ENCODE measurements at places on chromosomes 7 and 10.

- no peak for DNase-seq
These were observed 233.8 kb upstream of the NEBL start for GRCh38 chr10:21130683-21131442.

DNA sequence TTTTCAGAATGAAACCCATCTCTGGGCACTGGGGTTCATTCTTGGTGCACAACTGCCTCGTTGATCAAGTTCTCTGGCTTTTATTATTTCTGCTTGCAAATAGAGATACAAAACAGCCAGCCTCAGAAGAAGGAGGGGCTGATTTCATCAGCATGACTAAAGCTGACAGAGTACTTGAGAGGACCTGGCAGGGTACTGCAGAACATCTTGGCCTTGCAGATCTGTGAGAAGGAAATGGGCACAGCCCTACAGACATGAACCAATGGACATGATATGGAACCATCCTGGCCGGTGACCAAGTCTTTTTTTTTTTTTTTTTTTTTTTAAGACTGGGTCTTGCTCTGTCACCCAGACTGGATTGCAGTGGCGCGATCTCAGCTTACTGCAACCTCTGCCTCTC is 240.6 kb downstream of the VTI1A start:
- no peak for DNase-seq

GRCh38 chr10:116960066-116960776 is 44.8 kb downstream of the SHTN1 start:
- no peak for DNase-seq

- no peak for DNase-seq
These were observed 7.1 kb downstream of the FGFR2 start for GRCh38 chr10:121591186-121591585.

DNA sequence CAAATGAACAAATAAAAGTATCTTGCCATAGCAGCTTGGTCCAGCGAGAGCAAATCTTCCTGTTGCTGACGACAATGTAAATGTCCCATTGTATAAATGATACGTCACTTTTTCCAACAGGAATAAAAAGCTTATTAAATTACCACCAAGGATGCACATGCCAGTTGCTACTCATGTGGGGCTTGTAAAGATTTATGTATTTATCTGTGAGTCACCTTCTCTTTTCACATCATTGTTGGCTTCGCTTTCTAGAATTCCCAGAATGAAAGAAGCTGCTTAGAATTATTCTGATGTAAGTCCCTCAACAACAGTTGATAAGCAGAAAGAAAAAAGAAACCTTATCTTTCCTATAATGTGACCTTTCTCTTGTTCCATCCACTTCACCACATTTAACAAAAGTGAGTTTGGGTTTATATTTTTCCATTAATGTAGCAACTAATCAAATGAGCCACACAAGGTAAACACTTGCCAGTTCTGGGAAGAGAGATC is 22.4 kb downstream of the DNAJC12 start:
- DNase-seq, result peak; percentile 26

- DNase-seq, result no peak
These were observed 183.6 kb downstream of the TAX1BP1 start for GRCh38 chr7:27923642-27923980.

- peak; percentile 75 for DNase-seq
These were observed 566.8 kb downstream of the SDK1 start for GRCh38 chr7:3867863-3868262.

DNA sequence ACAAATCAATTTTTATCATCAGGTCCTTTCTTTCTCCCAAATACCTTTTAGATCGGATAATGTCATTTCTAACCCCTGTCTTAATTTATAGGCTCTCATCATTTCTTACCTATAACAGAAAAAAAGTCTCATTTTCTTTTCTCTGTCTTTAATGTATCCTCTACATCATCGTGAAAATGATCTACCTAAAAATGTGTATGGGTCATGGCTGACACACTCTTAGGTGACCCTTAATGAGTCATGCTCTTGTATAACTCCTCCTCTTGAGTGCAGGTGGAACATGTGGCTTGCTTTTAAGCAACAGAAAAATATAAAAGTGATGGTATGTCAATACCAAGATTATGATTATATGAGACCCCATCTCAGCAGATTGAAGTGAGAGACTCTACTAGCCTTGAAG is 139.4 kb downstream of the SEMA3C start:
- no peak for DNase-seq

GRCh38 chr10:8874972-8875371 is 820.5 kb downstream of the GATA3 start:
- no peak for DNase-seq

DNA sequence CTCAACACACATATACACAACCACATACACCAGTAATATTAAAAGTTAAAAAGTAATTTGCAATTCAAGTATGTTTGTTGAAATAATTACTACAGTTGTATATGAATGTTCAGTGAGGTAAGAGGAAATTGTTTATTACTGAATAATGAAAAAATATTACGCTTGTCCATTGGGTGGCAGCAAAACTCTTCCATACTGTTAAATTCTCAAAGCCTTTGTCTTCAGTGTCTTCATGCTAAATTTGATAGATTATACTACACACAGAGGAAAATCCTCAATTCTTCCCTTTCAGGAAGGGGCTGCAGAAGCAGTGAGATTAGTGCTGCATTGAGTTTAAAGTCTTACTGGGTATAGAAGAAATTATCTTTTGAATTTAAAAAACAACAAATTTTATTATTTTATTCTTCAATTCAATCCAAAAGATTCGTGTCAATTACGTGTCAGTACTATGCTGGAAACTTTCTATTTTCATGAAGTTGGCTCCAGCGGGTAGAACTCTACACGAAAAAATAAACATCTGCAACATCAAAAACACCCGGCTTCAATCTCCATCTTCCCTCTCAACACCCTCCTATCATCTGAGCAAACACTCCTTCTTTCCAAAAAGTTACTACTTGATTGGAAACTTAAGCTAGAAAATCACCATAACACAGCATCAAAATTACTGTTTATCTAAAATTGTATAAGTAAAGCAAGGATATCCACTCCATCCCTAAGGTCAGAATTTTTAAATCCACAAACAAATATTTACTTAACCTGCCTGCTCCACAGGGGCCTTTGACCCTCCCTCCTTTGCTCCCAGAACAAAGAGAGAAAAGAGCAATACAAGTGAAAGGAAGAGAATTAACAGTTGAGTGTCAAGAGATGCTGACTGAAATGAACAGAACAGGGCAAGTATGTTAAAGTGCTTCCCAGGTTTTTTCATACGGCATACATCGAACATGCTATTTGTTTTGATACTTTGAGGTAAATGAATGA is 37.0 kb upstream of the TES start:
- DNase-seq, result peak; percentile 75

DNA sequence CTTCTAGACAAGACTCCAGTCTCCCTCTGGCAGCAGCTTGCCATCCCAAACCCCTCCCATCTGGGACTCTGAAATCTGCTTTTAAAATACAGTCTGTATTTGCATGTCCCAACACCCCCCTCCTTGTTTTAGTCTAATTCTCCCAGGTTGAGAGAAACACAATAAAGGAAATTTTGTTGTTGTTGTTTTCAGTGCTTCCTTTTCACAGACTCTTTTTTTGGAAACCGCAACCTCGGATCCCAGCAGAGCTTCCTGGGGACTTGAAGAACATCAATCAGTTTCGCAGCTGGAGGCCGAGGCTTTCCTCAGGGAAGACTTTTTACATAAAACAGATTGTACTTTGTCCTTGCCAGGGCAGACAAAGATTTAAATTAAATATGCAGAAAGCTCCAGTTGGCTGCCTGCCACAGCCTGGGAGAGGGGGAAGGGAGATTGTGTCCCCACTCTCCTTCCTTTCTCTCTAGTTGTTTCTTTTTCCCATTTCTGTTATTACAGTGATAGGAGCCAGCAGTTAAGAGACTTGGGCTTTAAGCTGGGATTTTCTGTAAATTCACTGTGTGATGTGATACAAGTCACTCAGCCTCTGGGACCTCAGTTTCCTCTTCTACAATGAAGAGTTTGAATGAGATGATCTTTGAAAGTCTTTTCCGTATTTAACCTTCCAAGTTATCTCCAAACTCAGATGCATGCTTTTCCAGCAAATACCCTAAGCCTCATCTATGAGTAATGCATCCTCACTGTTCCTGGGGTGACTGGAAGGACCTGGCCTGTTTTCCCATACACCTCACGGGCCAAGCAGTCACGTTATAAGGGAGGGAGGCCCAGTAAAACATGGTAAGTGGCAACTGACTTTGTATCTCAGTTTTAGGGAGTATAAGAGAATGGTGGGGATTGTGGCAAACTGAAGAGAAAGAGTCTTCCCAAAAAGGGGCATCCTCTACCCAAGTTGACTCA is 192.3 kb downstream of the REEP3 start:
- DNase-seq, result peak; percentile 20

- DNase-seq, result peak; percentile 38
These were observed 25.8 kb upstream of the SH2B2 start for GRCh38 chr7:102260856-102261255.

DNA sequence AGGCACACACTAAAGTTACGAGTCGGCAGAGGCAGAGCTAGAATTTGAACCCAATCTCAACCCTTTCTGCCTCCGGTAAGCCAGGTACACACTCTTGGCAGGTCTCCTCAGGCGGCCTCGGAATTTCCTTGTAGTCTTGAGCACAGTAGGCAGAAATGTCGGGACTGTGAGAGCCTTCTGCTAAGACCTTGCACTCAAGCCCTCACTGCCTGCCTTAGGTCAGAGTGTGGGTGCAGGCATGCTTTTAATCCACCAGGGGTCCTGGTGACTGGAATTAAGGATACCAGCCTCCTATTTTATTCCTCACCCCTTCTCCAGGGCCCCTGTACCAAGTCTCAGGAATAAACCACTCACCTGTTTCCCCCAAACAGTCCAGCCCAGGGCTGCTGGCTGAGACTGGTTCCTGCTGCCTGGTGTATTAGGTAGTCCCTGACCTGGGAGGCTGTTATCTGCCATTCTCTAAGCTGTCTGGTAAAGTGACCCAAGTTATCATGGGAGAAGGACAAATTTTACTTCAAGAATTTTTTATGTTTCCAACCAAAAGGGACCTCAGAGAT is 855 bp downstream of the ATP6V1F start:
- DNase-seq, result peak; percentile 87

DNA sequence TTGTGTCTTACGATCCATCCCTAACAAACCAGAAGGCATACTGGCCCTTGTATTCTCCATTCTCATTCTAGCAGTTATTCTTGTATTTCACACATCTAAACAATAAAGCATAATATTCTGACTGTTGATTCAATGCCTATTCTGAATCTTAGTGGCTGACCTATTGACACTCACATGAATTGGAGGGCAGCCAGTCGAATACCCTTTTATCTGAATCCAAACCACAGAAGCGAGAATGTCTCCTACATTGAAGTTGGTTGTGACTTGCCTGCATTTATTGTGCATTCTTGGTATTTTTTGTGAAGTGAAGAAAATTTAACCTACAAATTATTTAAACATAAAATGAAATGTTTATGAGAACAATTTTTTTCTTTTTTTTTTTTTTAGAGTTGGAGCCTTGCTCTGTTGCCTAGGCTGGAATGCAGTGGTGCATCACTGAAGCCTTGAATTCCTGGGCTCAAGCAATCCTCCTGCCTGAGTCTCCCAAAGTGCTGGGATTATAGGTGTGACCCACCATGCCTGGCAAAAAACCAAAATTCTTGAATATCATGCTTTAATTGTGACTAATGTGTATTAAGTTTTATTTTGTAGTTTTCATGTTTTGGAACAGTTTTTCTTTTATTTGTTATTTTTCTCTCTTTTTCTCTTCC is 22.7 kb downstream of the EXOC4 start:
- peak; percentile 49 for DNase-seq

GRCh38 chr10:89482256-89482655 is 53.1 kb downstream of the SLC16A12 start:
- no peak for DNase-seq

DNA sequence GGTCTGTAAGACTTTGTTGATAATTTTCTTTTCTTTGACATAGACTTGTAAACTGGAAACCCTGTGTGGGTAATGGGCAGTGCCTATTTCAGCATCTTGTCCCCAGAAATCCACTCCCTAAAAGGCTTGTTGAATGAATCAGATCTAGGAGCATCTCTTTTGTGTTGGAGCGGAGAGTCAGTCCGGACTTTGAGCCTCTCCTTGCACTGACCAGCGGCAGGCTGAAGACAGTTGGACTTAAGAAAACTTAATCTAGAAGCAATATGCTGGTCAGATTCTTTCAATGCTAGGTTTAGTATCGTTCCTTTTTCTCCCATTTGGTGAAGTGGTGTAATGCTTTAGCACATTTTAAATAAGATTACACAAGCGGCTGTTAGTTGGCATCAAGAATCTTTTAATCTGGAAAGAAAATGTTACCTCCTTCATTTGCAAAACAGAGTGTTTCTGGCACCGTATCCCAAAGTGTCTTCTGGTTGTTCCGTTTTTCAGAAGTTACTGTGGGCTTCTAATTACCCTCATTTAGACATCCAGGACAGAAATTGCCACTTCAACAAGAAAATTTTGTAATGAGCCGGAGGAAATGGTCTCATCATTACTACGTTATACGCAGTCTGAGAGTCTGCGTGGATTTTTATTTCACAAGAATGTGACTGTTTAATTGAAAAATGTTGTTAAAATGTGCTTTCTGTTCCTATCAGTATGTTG is 74.7 kb downstream of the CUX1 start:
- no peak for DNase-seq

DNA sequence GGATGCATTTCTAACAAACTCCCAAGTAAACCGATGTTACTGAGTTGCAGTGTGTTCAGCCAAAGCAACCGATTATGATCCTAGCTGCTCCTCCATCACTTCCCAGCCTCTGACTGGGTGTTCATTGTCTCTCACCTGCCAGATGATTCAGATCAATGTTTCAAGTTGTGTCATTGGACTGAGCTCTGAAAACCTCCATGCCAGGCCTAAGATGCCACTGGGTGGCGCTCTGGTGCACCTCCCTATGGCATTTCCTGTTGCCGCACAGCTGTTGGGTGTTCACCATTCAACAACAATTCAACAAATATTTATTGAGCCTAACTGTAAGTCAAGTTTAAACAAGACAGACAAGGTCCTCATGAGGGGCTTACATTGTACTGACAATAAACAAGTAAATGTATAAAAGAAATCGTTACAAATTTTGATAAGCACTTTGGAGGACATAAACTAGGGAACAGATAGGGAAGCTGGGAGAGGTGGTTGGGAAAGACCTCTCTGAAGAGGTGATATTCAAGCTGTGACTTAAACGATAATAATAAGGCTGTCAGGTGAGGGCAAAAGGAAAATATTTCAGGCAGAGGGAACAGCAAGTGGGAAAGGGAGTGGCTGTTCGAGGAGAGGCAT is 22.8 kb downstream of the RGR start:
- peak; percentile 57 for DNase-seq

- DNase-seq, result no peak
These were observed 84.7 kb downstream of the CHST15 start for GRCh38 chr10:124008681-124009080.

GRCh38 chr7:103805346-103805745 is 184.1 kb downstream of the RELN start:
- DNase-seq, result no peak

- no peak for DNase-seq
These were observed 50.0 kb downstream of the HGF start for GRCh38 chr7:81719865-81720264.

- DNase-seq, result no peak
These were observed 317.8 kb downstream of the SNX13 start for GRCh38 chr7:17622451-17622850.

GRCh38 chr7:50651271-50651989 is 86.2 kb upstream of the DDC start:
- no peak for DNase-seq

All from myocyte (in vitro differentiated cells).